ENCODE measurements at places on chromosomes 2 and 18.

GRCh38 chr18:62953663-62954062, 238.3 kb downstream of the PHLPP1 start:
- no peak for DNase-seq

- DNase-seq = no peak
These were observed 1.3 kb downstream of the PTMA start for GRCh38 chr2:231709636-231709980.

GRCh38 chr18:9659499-9660375, 45.4 kb upstream of the PPP4R1 start:
- DNase-seq = no peak

DNA sequence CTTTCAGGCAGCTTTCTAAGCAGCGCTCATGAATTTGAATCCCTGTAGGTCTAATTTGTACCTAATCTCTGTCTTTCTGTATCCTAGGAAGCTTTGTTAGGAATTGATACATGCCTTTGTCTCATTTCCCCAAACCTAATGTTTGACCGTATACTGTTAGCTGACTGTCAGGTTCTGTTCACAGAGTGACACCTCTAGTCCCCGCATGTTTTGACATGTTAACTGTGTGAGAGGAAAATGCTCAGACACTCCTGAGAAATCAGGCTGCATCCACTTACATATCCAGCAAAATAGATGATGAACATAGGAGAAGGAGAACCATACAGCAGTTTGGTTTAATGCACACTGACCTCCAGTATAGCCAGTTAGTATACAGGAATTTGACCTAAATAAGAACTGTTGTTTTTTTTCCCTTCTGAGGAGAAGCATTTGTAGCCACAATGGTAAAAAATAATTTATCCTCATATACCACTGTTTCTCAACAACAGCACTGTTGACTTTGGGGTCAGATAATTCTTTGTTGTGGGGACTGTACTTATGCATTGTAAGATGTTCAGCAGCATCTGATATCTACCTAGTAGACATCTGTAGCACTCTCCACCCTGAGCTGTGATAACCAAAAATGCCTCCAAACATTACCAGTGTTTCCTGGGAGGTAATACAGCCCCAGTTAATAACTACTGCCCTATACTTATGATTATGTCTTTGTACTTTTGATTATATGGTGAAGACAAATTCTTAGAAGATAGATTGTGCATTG, 130.9 kb downstream of the NCOA1 start:
- no peak for DNase-seq

DNA sequence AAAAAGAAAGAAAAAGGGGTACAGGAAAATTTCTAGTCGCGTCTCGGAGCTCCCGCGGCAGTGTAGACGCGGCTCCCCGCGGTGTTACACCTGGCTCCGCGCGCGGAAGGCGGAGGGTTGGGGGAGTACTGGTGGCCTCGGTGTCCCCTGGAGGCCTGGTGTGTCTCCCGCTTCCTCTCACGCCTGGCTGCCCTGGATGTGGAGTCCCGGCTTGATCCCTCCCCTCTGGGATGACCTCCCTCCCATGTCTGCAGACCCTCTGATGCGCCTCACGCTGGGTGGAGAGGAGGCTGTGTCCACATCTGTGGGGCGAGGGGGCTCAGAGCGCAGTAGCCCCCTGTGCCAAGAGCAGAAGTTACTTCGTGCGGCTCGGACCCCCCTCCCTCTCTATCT, 1.2 kb downstream of the KIF5C start:
- no peak for DNase-seq

GRCh38 chr2:236512902-236513435, 56.7 kb upstream of the ACKR3 start:
- DNase-seq = no peak

DNA sequence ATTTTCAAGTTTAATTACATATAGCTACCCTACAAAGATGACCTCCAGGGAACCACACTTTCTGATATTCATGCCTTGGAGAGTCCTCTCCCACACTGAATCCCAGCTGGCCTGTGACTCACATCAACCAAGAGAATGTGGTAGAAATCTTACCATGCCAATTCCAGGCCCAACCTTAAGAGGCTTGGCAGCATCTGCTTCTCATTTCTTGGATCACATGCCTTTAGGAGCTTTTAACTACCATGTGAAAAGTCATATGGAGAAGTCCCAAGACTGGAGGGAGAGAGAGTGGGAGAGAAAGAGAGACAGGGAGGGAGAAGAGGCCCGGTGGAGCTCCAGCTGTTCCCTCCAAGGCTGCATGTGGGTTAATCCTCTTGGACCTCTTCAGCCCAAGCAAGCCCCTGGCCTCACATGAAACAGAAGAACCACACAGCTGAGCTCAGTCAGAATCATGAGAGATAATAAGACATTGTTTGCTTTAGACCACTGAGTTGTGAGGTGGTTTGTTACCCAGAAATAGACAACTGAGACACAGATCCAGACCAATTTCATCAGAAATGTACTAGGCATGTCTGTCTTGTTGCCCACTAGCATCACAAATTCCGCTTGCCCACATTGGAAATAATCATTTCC, 190.7 kb downstream of the MTCL1 start:
- DNase-seq = no peak

DNA sequence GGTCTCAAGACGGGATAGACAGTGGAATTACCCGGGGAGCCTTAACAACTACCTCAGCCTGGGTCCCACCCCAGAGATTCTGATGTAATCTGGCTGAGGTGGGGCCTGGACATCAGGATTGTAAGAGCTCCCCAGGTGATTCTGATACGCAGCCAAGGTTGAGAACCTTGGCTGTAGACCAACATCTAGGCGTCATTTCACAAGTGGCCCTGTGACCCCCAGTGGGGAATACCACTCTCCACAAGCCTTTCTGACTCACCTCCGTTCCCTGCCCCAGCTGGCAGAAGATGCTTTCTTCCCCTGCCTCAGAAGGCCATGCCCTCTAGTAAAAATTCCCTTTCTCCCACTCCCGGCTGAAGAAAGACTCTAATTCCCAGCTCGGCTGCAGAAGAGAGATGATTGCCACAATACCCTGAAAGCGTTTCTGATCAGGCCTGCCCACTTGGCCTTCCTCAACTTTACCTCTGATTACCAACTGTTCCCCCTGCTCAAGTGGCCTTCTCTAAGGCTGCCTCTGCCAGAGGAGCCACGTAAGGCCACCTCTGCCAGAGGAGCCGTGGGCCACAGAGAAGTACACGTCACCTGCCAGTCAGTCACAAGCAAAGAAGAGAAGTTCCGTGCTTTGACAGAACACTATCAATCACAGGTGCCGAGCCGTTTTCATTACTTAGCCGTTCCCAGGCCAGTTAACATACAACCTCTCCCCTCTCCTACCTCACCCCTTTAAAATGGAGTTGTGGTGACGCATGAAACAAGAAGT, 116.8 kb upstream of the PKDCC start:
- no peak for DNase-seq

GRCh38 chr18:39786477-39786876, 2168.6 kb upstream of the PIK3C3 start:
- no peak for DNase-seq

DNA sequence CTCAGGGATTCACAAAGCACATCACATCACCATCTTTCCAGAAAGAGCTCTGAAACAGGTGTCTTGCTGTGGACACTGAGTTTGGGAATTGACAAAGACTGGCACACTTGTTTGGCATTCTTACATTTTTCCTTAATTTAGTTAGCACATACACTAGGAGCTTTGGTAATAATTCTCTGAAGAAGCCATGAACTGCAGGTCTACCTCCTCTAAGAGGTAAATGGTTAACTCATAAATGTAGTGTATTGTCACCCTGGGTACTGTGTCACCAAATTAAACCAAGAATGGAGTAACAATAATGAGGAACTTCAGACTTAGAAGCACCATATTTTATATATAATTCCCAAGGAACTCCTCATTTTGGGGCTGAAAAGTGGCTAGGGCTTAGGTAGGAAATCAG, 22.6 kb downstream of the EIF4E2 start:
- no peak for DNase-seq

- DNase-seq = no peak
These were observed 17.2 kb downstream of the TET3 start for GRCh38 chr2:74001781-74002504.

- no peak for DNase-seq
These were observed 1.1 kb upstream of the FN1 start for GRCh38 chr2:215436705-215437565.

- DNase-seq = no peak
These were observed 402.2 kb downstream of the NR4A2 start for GRCh38 chr2:155930312-155930711.

- DNase-seq = no peak
These were observed 31.2 kb downstream of the ASAP2 start for GRCh38 chr2:9237831-9238230.

- peak; percentile 16 for DNase-seq
These were observed 286.2 kb upstream of the EPAS1 start for GRCh38 chr2:46010925-46011490.

- DNase-seq = no peak
These were observed 89.3 kb upstream of the CELF4 start for GRCh38 chr18:37654731-37655369.

- DNase-seq = no peak
These were observed 34.1 kb downstream of the NOL10 start for GRCh38 chr2:10655499-10656225.

DNA sequence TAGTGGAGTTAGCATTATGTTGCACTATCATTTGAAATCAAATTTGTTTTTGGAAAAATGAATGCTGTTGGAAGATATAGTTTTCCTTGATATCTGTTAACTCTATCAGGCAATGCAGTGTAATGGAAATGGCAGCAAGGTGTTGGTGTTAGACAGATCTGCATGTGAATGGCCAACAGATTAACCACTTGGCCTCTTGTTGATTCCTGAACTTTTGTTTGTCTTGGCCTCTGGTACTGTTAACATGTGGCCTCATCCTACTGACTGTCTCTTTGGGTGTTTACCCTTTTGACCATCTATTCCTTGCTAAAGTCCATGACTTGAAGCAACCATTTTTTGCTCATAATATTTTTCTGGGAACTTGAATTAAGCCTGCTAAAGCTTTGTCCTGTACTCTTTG, 110.2 kb upstream of the CDH2 start:
- DNase-seq = no peak

DNA sequence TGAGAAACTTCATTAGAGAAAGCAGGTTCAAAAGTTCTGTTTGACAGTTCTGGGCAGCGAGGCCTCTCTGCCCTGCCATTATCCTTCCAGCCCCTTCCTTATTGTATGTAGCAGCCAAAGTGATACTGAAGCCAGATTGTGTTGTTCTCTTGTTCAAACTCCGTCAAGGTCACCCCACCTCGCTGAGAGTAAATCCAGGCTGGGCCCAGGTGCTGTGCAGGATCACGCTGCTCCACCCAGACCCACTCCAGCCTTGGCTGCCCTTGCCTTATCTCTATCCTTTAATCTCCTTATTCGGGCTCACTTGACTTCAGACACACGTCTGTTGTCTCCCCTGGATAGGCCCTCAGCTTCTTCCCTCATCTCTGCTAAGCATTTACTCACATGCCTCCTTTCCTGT, 196.1 kb downstream of the CPS1 start:
- DNase-seq = no peak

- DNase-seq = no peak
These were observed 405 bp downstream of the PPP3R1 start for GRCh38 chr2:68251855-68252399.

- no peak for DNase-seq
These were observed 134.7 kb downstream of the MCFD2 start for GRCh38 chr2:46780801-46781445.

GRCh38 chr18:31631526-31631925, 39.8 kb downstream of the TTR start:
- no peak for DNase-seq

DNA sequence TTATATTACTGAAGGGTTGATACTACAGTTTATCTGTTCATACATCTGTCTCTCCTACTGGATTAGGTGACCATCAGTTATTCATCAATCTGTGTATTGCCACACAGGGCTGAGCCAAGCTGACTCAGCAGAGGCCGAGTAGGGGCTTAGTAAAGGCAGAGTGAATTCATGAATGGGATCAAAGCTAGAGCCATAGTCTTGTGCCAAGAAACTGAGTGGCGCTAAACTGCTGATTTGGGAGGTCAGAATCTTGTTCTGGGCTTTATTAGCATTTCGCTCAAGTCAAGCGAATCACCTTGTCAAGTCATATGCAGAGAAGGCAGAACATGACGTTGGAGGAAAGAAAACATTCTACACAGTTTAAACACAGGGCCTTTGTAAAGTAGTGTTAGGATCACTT, 34.1 kb downstream of the SOCS6 start:
- DNase-seq = no peak

DNA sequence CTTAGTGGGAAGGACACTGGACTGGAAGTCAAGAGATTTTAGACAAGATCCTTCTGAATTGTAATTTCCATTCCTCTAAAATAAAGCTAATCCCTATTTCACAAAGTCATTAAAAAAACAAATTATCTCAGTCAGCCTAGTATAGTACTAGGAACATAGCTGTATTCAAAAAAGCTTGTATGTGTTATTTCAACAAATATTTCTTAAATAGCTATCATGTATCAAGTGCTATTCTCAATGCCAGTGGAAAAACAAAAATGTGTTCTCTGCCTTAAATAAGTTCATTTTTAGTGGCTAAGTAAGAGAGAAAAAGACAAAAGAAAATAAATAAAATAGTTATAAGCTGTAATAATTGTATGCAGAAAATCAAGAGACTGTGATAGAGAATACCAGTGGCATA, 541.8 kb upstream of the CDH2 start:
- DNase-seq = no peak

GRCh38 chr18:48986851-48987761, 36.3 kb upstream of the SMAD7 start:
- DNase-seq = no peak

- DNase-seq = no peak
These were observed 7.2 kb downstream of the ALKAL2 start for GRCh38 chr2:280650-281110.

DNA sequence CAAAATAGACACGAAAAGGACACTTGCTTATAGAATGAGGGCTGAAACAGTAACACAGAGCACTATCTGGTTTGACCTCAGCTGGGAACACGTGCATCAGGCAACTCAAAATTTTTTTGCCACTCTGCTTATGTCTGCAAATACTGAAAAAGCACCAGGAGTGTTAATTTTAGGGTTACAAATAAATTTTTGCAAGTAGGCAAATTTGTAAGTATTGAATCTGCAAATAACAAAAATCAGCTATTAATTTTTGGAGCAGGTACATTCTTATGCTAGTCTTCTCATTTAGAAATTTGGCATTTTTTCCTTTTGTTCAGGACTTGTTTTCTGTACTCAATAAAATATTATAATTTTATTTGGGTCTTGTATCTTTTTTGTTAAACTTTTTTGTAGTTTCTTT, 29.7 kb downstream of the DYTN start:
- no peak for DNase-seq

DNA sequence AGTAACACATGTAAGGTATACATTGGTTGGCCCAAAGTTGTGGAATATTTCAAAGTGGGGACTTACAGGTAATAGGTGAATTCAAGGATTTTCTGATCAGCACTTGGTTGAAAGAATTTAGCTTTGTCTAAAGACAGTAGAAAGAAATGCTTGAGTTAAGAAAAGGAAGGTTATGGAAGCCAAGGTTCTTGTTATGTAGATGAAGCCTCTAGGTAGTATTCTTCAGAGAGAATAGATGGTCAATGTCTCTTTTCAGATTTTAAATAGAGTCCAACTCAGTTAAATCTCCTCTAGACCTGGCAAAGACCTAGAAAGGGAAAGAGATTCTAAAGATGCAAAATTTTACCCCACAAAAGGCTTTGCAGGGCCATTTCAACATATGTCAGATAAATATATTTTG, 157.4 kb downstream of the ANKRD30B start:
- no peak for DNase-seq

- no peak for DNase-seq
These were observed 50.6 kb upstream of the OSR1 start for GRCh38 chr2:19409046-19409445.

GRCh38 chr2:191374366-191374765, 129.2 kb downstream of the MYO1B start:
- no peak for DNase-seq
